ENCODE measurements at places on chromosomes 2 and 18. TPM values are rescaled to one million over a fixed set of nuclear protein-coding genes. Genes with fewer than 3 reads are reported as not detected.
A peak's percentile ranks its signal among the peaks of the same experiment; 100 is the strongest.

- DNase-seq: no peak
Measured at GRCh38 chr18:40902436-40902835, 1052.6 kb upstream of the PIK3C3 start.

The COL4A3 gene
- not detected for total RNA-seq

GRCh38 chr2:171864357-171864985, 29.6 kb downstream of the SLC25A12 start:
- peak; percentile 41 for DNase-seq

The TAF4B gene
- 8.2 TPM for total RNA-seq

The ELOA2 gene
- total RNA-seq: not detected

The PPP4R1 gene
- 75.1 TPM for total RNA-seq

DNA sequence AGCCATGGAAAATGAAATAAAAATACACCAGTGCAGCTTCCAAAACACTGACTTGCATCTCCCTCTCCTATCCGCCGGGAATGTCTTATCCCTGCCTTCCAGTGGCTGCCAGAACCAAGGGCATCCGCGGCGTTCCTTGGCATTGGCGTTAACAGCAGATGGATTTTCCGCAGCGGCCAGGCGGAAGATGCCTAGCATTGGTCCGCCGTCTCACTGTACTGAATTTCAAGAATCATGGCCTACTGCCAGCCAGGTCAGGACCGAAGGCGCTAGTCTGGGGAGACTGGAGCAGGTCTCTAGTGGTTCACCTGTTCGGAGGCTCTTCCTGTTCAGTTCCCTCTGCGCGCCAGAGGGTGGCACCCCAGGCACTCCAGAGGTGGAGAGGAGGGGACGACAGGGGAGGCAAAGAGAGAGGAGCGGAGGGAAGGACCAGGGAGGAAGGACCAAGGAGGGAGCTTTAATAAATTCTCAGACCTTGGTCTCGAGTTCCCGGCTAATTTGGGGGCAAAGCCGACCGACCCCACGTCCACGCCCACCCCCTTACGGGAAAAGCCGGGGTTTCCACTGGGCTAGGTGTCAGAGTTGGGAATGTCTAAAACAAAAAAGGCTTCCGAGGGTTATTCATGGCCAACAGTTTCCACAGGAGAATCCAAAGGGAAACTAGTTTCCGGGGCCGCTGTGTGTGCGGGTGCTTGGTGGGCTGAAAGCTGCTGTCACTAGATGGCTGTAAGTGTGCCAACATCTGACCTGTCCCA, 3.7 kb upstream of the BCL2L11 start:
- peak; percentile 78 for DNase-seq

- peak; percentile 54 for DNase-seq
Measured at GRCh38 chr18:26516964-26517363, 31.4 kb downstream of the KCTD1 start.

The STK17B gene
- 3.4 TPM for total RNA-seq

GRCh38 chr18:57953883-57954282, 90.1 kb upstream of the NEDD4L start:
- no peak for DNase-seq

The GCG gene
- not detected for total RNA-seq

The SLC4A5 gene
- 2.3 TPM for total RNA-seq

- no peak for DNase-seq
Measured at GRCh38 chr2:60847854-60848253, 33.5 kb upstream of the REL start.

The MAL gene
- 0.49 TPM for total RNA-seq

GRCh38 chr2:138182937-138183312, 218.7 kb downstream of the HNMT start:
- DNase-seq: peak; percentile 64

The EDAR gene
- not detected for total RNA-seq

- no peak for DNase-seq
Measured at GRCh38 chr2:100411841-100412292, 5.6 kb downstream of the CHST10 start.

The DSG1 gene
- total RNA-seq: not detected

DNA sequence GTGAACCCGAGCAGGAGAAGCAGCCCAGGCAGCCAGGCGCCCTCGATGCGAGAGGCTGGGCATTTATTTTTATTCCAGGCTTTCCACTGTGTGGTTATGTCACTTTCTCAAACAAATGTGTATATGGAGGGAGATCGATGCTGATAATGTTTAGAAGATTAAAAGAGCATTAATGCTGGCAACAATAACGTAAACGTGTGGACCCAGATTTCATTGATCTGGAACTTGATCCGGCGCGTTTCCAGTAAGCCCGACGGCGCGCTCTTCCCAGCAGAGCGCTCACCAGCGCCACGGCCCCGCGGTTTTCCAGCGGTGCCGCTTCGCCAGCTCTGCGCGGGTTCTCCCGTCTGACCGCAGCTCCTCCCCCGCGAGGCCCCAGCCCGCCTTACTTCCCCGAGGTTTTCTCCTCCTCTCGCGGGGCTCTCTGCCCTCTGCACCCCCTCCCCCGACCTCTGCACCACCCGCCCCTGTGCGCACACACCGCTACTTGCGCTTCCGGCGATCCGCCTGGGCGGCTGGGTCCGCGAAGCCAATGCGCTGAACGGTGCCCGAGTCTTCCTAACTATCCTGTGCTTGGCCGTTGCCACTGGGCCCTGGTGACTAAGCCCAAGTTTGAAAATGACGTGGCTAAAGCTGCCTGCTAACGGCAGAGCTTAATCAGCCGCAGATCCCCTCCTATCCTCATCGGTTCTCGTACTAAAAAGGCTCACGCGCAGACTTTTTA, 6.1 kb downstream of the ONECUT2 start:
- peak; percentile 18 for DNase-seq

DNA sequence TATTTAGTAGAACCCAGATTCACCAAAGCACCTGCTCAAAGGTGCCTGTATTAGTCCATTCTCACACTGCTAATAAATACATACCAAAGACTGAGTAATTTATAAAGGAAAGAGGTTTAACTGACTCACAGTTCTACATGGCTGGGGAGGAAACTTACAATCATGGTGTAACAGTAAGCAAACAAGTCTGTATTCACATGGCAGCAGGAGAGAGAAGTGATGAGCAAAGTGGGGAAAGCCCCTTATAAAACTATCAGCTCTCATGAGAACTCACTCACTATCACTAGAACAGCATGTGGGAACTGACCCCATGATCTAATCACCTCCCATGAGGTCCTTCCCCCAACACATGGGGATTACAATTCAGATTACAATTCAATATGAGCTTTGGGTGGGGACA, 28.0 kb upstream of the DDX18 start:
- DNase-seq: no peak

GRCh38 chr2:167935803-167936110, 311.6 kb downstream of the STK39 start:
- no peak for DNase-seq

GRCh38 chr18:25100418-25100817, 251.5 kb downstream of the ZNF521 start:
- DNase-seq: no peak

The SLC16A14 gene
- 1.7 TPM for total RNA-seq

The PROKR1 gene
- 0.04 TPM for total RNA-seq

DNA sequence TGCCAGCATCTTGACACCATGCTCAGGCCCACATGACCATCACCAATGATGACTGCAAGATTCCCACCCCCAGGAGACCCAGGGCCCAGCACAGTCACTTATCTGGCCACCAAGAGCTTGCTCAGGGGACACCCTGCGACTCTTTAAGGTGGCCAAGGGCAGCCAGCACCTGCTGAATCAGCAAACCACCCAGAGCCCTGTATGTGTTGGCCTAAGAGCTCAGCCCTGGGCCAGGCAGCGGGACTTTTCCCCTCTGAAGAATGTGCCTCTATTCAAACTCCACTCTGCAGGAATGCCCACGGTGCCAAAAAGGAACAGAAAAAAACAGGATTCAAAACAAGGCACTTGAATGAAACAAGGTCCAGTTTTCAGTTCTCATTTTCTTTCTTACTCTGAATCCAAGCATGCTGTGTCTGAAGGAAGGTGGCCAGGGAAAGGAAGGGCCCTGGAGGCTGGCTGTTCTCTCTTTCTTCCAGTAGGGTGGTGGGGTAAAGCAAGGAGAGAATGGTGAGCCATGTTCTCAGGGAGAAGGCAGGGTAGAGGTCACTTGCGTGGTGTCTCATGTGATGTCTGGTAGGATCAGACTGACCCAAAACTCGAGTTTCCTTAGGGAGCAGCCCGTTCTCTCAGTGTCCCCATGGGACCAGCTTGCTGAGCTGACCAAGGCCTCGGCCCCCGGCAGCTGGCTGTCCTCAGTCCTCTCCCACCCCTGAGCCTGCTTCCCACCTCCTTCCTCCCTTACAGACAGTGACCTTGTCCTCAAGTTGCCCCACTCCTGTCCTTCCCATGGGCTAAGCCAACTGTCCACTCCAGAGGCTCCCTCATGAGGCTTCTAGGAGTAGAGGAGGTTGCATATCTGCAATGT, 150.0 kb downstream of the RNF152 start:
- DNase-seq: no peak

DNA sequence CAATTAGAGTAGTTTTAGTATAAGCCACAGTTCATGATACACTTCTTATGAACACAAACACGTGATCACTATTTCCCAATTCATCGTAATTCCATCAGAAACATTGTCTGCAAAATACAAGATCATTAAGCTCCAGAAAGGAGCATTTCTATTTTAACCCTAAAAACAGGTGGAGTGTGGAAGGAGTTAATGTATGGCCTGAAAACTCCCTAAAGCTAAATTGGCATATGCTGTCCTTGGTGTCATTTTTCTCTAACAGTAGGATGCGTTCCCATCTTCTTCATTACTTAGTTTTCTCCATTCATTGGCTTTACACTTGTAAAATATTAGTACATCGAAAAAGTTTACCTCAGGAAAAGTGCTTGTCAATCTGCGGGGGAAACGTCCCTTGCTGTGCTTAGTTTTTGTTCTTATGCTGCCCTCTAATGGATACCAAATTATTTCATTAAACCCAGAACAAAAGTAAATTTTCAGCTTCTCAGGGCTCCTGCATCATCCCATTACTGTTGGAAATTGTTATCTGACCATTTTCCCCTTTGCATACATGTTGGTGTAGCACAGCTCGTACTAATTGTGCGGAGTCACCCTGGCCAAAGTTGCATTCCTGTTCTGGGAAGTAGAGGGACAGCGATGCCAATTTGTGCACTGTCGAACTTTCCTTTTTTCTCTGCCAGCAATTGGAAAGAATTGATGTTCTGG, 153.4 kb downstream of the GPD2 start:
- DNase-seq: peak; percentile 44

- DNase-seq: no peak
Measured at GRCh38 chr2:166411473-166412230, 35.9 kb upstream of the SCN9A start.

The KIF5C gene
- 3.0 TPM for total RNA-seq

The HOXD9 gene
- not detected for total RNA-seq

GRCh38 chr2:188983427-188984064, 9.4 kb downstream of the COL3A1 start:
- DNase-seq: peak; percentile 23

The B3GNT7 gene
- total RNA-seq: 15.8 TPM
